Cardiac muscle cell (in vitro differentiated cells and primary cell): ENCODE measurements at places on chromosomes 16 and 17.

DNA sequence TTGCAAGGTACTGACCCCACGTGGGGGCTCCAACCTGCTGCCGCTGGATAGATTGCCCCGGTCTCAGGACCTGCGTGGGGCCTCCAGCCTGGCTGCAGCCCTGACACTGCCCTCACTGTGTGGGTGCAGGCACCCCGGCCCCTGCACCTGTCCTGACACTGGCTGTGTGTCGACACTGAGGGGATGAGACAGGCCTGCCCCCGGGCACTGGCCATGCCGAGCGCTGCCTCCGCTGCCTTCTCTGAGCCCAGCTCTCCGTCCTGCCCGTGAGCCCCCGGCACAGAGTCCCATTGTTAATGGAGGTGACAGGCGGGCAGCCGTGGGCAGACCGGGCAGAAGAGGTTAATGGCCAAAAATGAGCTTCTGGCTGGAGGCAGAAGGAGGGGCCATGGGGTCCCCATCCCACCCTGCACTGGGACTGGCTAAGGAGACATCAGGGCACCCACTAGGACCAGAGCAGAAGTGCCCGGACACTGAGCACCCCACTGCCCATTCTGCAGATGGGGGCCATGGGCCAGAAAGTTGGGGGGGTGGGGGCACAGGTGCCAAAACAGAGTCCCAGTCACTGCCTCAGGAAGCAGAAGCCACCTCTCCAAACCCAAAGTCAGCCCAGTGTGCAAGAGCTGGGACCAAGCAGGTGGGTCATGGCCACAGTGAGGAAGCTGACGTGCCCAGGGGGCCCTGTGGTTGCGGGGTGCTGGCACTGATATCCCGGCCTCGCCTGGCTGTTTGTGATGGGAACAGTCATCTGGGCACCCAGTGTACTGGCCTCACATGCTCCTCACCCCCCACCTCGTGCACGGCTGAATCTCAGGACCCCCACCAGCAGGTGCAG lies 2.5 kb upstream of the PRR35 start:
- DNase-seq: no peak

DNA sequence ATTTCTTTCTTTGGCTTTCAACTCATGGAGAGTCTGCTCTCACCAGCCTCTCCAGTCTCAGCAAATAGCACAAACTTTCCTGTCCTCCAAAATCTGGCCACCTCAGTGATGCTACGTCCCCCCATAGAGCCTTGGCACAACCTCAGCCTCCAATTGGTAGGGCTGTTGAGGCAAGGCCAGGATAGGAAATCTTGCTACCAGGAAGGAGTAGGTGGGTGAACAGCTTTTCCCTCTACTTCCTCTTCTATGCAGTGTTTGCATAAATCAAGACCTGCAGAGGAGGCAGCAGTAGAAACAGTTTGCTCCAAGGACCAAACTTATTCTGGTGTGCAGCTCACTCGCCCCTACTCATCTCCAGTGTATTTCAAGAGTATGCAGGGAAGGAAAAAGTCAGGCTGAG lies 701 bp upstream of the DPEP2 start:
- no peak for DNase-seq

- no peak for DNase-seq
Observed at GRCh38 chr17:43662413-43663141, 855 bp upstream of the MEOX1 start.

- peak; percentile 42 for DNase-seq
Observed at GRCh38 chr17:29140631-29141513, 39.3 kb downstream of the MYO18A start.

DNA sequence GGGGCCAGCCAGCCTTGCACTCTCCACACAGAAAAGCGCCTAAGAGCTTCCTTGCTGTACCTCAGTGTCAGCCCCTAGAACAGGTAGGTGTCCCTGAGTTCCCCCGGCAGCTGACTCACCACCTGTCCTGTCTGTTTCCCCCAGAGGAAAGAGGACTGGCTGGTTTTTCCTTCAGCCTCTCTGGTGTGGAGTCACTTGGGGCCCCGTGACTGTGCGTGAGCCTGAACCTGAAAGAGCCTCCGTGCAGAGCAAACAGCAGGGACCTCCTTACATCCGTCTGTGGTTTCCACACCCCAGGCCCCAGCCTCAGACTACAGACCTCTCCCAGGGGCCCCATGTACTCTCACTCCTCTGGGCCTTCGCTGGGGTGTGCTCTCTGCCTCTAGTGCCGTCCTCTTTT lies 87.8 kb downstream of the GNAO1 start:
- DNase-seq: no peak

- DNase-seq: peak; percentile 54
Observed at GRCh38 chr16:67184453-67184994, 761 bp upstream of the MATCAP1 start.

DNA sequence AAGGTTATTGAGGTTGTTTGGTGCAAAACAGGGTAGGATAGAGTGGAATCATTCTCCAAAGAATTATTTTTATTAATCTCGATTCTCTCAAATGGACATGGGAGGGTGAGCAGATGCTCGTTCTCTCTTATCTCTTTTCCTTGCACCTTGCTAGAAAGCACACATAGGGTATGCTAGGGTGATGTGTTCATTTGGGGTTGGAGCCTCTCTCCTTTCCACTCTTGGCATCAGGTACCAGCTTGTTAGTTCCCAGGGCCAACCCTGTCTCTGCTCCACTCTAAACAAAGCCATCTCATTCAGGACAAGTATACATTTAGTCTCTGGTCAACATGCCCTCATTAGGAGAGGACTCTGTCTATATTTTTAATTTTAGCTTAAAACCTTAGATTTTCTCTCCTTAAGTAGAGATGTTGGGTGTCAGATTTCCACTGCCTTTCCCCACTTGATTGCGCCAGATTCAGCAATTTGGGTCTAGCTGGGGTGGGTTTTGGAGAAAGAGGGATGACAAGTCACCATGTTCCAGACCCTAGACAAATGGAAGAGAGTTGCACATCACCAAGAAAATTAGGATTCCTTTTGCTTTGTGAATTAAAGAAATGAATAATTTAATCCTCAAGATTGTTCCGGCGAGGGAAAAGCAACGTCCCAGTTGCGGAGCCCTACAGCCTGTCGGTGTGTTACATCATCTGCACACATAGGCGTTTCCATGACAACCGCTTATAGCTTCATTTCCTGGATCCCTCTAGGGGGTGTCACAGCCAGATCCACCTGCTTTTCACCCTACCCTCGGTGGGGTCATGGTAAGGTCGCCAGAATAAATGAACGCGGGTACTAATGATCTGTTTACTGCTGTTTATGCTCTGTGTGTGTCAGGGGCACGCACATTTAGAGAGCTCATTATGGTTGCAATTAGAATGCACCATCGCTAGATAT lies 41.6 kb downstream of the SNX11 start:
- DNase-seq: no peak

- peak; percentile 12 for DNase-seq
Observed at GRCh38 chr17:20128036-20128667, 119.0 kb downstream of the SPECC1 start.

DNA sequence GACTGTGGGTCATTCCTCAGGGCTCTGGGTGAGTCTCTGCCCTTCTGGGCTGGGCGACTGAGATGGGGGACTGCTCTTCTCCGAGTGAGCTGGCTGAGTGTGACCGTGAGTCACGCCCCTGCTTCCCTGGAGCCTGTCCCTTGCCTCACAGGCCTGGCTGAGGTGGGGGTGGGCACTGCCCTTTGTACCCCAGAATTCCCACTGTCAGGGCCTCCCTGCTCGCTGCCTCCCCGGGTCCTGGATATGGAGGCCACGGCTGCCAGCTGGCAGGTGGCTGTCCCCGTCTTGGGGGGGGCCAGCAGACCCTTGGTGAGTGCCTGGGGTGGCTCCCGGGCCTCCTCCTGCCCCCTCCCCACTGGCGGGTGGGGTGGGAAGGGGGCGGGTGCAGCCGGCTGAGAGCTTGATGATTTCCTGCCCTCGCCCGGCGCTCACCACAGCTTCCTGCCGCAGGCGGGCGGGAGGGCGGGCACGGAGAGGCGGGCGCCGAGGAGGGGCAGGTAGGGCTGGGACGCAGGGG lies at the start of gene LAT:
Gene LAT, plus strand, starts transcription at position 434 of the 517 bp plus-strand sequence. CDS start 366 bp downstream, outside the sequence.
- no peak for DNase-seq

GRCh38 chr16:26583803-26584202 lies 482.9 kb upstream of the C16orf82 start:
- DNase-seq: no peak
